ENCODE measurements at places on chromosomes 12 and 14.
A peak's percentile ranks its signal among the peaks of the same experiment; 100 is the strongest.

DNA sequence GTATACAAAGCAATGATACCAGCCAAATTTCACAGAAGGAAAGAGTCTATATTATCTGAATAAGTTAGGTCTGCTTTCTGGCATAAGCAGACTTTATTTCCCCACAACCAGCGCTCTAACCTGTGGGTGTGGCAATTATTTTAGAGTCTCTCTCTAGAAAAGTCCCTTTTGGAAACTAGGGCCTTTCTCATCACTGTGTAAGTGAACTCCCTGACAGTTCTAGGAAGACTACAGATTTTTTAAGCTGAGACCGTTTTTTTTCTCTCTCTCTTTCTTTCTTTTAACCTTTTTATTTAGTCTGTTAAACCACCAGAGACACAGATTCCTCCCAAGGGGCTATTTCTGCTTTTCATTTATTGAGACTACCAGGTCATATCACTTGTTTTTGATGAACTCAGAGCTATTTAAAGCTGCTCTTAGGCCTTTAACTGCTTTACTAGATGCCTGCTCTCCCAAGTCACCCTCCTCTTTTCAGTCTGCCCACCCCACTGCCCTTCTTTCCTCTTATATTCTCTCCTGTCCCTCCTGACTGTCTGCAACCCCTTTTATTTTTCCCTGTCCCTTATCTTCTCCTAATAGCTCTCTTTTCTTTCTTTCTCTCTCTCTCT is 69.2 kb upstream of the ARHGAP5 start:
- DNase-seq: no peak

GRCh38 chr14:55133416-55133815 is 4.4 kb downstream of the LGALS3 start:
- DNase-seq: no peak

GRCh38 chr14:22252686-22253085 is 336.3 kb downstream of the DAD1 start:
- DNase-seq: no peak

GRCh38 chr12:68341822-68342221 is 9.7 kb upstream of the MDM1 start:
- no peak for DNase-seq

GRCh38 chr14:22047115-22047514 is 373.5 kb upstream of the OR4E1 start:
- no peak for DNase-seq

DNA sequence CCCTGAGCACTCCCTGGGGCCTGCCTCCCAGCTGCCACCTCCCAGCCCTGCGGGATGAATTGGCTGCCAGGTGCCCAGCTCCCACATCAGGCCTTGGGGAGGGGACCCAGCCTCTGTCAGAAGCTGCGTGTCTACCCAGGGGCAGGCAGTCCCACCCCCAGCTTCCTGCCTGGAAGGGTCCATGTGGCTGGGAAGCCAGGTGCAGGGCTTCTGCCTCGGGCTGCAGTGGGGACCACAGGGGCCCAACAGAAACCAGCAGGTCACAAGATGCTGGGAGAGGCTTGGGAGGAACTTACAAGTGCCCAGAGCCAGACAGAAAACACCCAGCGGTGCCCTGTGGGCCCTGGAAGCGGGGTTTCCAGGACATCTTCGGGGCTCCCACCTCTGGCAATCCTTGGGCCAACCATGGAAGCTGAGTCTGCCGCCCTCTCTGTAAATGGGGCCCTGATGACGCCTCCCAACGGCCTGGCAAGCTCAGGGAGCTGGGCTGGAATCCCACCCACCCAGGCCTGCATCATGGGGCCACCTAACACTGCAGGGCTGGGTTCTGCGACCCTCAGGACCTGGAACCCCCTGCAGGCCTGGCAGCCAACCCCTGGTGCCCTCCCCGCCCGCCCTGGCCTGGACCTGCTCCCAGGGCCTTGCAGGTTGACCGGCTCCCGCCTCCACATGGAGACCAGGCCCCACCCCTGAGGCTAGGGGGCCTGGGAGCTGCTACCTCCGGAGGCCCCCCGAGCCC is 36.6 kb downstream of the CCNK start:
- DNase-seq: no peak

DNA sequence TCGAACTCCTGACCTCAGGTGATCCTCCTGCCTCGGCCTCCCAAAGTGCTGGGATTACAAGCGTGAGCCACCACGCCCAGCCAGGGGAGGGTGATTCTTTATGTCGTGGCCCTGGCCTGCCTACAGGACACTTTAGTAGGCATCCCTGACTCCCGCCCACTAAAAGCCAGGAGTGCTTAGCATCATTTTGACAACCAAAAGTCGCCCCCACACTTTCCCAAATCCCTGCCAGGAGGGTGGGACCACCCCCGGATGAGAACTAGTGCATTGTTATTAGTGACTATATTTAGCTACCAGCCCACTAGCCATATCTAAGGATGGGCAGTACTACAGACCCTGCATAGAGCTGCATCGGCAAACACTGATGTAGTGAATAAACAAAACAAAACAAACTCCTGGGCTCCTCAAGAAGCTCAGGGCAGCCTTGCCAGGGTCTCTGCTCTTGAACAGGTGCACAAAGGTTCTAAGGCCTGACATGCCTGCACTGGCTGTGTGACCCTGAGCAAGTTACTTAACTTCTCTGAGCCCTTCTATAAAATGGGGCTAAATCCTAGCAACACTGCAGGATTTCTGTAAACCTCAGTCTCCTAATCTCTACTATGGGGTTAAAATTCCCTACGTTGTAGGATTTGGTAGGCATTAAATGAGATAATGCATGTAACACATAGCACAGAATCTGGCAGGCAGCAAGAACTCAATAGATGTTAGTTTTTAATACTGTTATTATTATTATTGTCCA is 2.2 kb downstream of the CAMKK2 start:
- no peak for DNase-seq

DNA sequence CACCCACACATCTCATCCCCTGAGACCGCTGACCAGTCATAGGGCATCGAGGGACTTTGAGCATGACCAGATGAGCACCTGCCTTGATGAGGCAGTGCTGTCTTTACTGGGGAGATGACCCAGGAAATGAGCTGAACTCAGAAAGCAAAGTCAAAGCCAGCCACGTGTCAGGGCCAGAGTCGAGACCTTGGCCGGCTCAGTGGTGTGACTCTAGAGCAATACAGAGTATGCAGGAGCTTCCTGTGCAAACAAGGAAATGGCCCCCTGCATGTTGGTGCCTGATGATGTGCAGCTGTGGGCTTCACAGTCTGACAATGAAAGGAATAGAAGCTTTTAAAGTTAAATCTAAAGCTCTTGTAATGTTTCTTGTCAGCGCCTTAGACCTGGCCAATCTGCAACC is 332.9 kb downstream of the PCNX1 start:
- DNase-seq: no peak

DNA sequence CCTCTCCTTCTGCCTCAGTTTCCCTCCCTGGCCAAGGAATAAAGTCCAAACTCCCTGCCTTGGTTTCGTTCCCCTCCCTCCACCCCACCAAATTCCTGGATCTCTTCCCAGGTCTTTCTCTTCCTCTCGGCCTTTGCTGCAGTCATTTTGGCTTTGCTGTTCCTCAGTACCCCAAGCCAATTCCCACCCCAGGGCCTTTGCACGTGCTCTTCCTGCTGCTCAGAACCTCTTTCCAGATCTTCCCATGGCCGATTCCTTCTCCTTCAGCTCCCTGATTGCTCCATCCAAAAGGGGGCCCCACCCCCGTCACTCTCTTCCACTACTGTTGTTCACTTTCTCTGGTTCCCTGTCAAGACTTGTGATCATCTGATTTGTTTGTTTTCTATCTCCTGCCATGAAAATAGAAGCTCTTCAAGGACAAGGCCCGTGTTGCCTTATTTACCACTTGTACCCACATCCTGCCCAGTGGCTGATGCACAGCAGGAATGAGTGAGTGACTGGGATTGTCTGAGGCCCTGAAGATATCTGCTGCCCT is 3.1 kb downstream of the HNF1A start:
- no peak for DNase-seq

DNA sequence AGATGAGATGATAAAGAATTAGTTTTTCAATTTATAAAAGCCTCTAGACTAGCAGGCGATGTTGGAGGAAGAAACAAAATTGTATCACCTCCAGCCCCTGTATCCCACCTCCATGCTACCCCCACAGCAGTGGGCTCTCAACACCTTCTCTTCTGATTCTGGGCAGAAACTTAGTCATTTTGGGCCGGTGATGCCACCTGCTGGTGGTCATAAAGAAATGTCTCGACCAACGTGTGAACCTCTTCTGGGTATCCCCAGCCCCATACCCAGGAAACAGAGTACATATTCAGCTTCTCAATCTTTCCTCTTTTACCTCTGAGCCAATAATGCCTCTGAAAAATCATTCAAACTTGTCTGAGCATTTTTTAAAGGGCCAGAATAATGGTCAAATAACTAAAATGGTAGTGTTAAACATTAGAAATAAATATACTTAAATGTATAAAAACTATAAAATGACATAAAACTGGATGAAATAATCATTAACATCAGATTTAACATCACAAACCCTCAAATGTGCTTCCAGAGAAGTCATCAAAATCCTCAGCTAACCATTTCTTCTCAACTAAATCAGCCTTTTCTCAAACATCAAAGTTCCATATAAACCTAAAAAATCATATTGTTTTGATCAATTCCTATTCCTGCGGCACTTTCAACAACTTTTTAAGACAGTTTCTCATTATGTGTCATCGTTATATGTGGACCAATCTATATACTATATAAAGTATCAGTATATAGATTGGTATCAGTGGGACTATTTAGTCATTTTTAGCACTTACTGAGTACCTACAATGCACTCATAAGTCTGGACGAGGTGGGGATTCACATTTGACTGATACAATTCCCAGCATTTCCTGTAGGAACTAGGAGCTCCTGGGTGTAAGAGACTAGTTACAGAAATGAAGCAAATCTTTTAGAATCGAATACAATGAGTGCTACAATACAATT is 69.4 kb downstream of the ATXN2 start:
- DNase-seq: peak; percentile 59

- DNase-seq: no peak
Measured at GRCh38 chr12:131830335-131830913, 2.2 kb downstream of the MMP17 start.

DNA sequence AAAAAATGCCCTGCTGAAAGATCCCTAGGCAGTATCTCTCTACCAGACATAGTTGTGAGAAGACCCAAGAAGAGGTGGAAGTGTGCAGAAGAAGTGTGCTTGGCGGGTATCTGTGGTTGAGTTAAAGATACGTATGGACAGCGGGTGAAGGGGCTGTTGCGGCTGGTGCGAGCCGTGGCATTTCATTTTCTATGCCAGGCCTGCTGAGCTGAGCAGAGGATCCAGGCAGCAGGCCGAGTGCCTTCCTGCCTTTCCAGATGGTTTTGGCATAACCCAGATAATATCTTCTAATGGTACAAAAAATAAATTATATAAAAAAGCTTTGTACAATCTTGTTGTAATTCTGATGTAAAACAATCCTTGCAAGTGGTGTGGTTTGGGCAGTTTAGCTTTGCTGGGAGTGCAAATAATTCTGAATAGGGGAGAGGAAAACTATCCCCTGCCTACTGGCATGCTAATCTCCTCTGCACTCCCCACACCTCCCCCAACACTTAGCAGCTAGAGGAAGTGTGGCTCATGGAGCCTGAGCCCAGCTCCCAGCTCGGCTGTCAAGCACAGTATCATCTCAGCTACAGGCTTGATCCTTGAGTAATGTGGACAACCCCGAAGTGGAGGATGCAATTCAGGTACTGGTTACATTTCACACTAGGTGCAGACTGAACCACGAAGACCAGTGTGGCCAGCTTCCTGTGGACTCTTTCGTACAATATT is 168.9 kb downstream of the VRK1 start:
- DNase-seq: no peak

- no peak for DNase-seq
Measured at GRCh38 chr12:131057722-131058515, 104.2 kb downstream of the ADGRD1 start.

DNA sequence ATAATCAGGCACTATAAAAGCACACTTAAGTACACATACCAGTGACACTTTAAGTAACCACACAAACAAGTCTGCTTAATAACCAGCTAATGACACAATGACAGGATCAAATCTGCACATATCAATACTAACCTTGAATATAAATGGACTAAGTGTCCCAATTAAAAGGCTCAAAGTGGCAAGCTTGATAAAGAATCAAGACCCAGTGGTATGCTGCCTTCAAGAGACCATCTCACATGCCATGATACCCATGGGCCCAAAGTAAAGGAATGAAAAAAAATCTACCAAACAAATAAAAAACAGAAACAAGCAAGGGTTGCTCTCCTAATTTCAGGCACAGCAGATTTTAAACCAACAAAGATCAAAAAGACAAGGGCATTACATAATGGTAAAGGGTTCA is 470.4 kb downstream of the TRHDE start:
- DNase-seq: no peak

DNA sequence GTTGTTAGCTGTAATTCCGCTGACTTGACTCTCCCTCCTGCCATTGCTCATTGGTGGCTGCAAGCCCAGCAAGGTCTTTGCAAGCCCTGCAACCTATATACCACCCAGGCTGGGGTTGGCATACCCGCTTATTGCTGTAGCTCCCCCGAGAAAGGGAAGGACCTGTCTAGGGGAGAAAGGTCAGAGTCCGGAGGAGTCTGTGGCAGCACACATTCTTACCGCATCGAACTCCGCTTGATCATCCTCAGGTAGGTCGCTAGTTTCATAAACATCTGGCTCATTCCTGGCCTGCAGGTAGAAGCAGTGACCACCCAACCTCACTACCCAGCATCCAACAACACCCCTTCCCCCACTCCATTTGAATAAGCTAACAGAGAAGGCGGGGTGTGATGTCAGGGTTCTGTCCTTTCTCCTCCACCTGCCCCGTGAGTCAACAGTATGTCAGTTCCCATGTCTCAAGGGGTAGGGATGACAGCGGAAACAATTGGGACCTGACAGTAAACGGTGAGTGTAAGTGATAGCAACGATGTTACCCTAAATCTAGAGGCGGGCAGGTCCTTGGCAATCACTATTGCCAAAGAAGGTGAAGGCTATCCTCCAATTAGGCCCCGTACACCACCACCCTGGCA is 1.1 kb downstream of the DCTN2 start:
- peak; percentile 41 for DNase-seq

DNA sequence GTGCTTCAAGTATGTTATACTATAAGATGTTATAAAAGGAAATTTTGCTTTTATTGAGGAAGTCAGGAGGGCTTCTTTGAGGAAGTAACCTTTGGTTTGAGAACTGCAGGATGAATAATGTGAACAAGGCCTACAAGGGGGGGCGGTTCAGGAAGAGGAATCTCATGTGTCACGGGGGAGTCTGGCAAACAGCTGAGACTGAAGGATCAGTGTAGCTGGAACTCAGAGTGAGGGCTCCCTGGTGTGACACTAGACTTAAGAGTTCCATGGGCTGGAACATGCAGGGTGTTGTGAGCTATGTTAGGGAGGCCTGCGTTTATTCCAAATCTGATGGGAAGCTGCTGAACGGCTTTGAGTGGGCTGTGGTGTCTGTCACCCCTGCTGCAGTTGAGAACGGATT is 62.3 kb downstream of the UNC79 start:
- DNase-seq: no peak

Data from stimulated activated CD4-positive, alpha-beta T cell treated with anti-CD3 and anti-CD28 coated beads, Interleukin-1b, Interleukin-23, amount 100 ng/mL, for 48 hours (primary cell).